ENCODE measurements at places on chromosomes 3 and 15.

GRCh38 chr3:140091143-140091542 lies 156.2 kb downstream of the CLSTN2 start:
- DNase-seq: no peak

GRCh38 chr3:180871901-180872300 lies 40.6 kb upstream of the FXR1 start:
- no peak for DNase-seq

- no peak for DNase-seq
These were observed 124.9 kb upstream of the TLE3 start for GRCh38 chr15:70222606-70223005.

DNA sequence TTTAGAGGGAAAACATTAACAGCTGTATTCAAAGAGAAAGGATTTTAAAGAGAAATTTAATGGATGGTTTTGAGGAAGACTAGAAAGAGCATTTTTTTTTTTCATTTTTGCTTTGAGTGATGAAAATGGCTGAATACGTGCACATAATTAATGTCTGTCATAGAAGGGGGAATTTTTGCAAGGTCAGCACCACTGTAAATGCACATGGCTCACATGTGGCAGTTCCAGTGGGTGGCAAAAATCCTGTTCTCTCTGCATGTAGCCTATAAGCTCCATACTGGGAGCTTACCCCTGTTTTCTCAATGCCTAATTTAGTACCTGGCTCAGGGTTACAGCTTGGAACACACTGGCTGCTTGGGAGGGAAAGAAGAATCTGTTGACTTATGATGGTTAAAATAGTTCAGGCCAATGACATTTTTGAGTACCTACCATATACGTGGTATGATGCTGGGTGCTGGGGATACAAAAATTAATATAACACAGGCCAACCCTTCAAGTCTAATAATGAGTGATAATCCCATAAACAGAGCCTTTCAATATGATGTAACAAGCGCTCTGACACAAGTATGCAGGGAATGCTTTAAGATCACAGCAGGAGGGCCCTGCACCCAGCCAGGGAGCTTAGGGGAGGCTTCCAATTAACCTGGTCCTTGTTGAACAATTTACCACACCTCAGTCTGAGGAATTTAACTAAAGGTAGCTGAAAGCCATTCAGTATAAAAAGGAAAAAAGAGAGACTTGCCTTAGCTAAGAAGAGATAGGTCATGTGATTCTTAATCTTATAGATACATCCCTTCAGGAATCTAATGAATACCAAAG lies 33.0 kb downstream of the HSPBAP1 start:
- DNase-seq: no peak

DNA sequence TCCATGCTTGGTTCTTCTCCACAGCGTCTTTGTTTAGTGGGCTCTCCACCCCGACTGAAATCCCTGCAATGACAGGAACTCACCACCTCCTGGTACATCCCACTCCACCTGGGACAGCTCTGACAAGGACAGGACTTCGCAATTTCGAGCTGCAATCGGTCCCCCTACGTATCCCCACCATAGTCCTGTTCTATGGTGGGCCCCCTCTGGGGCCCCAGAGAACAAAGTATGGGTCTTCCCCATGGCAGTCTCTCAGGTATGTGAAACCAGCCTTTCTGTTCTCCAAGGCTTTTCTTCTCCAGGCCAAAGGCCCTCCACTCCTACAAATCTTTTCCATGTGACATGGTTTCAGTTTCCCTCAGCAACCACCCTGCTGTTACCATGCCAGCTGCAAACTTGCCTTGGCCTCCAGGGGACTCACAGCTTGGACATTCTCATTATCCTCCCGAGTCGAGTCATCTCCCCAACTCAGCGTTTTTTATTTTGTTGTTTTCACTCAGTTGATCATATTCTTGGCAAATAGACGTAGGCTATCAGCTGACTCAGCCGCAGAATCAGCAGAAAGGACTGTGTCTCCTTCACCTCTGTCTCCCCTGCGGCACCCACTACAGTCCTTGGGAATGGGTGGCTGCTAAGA lies 233.3 kb downstream of the OPA1 start:
- DNase-seq: no peak

- DNase-seq: peak; percentile 44
These were observed 36.3 kb downstream of the CHST14 start for GRCh38 chr15:40506964-40507571.

- DNase-seq: no peak
These were observed 3.6 kb downstream of the WHAMM start for GRCh38 chr15:82812994-82813393.

DNA sequence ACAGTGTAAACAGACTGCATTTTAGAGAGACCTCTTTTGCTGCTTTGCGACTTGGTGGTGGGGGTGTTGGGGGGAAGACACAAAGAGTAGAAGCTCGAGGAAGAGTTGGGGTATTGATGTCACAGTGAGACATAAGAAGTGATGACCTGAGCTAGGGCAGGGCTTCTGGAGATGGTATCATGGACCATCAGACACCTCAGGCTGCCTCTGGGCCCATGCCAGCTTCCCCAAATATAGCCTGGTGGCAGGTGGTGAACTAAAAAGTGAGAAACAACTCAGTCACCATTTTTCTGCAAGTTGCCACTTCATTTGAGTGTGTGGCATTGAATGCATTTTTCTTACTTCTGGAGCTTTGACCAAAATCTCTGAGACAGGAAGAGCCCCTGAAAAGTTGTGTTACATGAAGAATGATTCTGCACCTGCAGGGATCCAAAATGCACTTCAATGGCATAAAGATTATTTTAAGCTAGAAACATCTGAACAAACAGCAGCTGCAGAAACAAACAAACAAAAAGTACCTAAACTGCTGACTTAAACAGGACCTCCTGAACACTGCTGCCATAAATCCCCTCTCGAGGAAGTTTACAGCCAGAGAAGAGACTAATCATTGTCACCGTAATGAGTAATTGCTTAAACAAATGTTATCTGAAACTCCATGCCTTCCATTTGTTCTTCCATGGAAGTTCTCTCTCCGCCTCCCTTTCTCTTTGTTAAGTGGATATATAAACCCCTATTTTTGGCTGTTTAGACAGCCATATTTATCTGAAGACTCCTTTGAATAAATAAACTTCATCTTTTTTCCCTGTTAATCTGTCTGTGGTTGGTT lies 15.2 kb upstream of the XIRP1 start:
- DNase-seq: no peak

- no peak for DNase-seq
These were observed 301.9 kb downstream of the CACNA2D3 start for GRCh38 chr3:54424292-54424691.

DNA sequence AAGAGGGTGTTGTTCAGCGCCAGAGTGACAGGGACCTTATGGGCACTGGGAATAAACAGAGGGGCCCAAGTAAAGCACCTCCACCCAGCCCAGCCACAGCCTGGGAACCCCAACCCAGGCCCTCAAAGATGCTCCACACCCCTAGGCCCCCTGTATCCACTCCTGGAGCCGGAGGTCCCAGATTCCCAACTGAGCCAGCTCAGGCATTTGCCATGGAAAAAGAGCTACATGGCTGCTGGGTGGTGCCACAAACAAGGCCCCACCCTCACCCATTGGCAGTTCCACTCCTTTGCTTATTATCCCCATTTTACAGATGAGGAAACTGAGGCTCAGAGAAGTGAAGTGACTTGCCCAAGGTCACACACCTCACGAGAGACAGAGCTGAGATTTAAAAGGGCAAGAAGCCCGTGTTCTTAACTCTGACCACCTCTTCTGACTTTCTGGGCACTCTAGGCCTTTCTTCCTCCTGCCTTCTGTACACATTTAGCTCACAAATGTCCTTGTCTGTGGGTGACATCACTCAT lies 16.9 kb downstream of the ANPEP start:
- DNase-seq: no peak

- peak; percentile 78 for DNase-seq
These were observed 532.8 kb downstream of the FOXP1 start for GRCh38 chr3:71050538-71051258.

DNA sequence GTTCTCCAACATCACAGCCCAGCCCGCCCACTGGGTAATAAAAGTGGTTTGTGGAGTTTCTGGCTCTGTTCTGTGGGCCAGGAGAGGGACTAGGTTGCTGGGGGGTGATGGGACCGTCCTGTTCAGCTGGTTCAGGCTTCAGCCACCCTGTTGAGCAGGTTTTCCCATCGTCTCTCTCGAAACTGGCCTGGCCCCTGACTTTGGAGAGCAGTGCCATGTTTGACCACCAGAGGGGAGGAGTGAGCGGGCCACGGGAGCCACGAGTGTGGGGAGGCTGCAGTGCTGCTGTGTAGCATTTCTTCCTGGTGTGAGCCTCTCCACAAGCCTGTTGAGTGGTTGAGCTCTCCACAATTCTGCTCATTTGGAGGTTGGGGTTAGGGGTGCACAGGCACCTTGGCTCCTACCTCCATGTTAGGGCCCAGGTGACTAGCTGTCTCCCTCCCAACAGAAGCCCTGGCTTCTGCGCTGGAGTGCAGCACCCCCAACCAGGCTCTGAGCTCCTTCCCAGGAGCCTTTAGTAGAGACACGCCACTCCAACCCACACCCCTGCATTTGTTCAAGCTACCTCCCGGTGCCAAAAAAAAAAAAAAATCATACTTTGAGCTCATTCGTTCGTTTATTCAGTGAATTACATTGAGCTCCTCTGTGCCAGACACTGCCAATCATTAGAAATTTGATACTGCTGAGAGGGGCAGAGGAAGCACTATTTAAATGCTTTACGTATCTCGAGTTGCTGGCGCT lies 13.9 kb downstream of the SPINT1 start:
- peak; percentile 69 for DNase-seq

DNA sequence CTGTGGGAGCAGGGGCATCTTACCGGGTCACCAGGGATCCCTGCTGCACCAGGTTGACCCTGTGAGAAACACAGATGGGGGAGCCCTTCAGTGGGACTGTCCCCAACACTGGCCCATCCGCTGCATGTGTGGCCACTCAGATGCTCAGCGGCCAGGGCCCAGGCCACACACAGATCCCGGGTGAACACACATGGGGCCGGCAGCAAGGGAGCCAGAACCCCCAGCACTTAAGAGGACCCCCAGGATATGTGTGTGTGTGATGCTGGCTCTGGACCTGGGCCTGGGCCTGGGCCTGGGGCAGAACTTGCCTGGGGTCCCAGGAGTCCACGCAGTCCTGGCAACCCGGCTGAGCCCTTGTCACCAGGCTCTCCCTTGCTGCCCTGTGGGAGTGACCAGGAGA lies 4.9 kb upstream of the UCN2 start:
- no peak for DNase-seq

- DNase-seq: no peak
These were observed 318.2 kb upstream of the SEMA6D start for GRCh38 chr15:47399100-47399499.

- DNase-seq: no peak
These were observed 14.8 kb downstream of the ZIC1 start for GRCh38 chr3:147423798-147424580.

- no peak for DNase-seq
These were observed 52.9 kb upstream of the RNU6-1 start for GRCh38 chr15:67892559-67893377.
